GM06990 (cell line): ENCODE measurements at places on chromosomes 4 and X.

DNA sequence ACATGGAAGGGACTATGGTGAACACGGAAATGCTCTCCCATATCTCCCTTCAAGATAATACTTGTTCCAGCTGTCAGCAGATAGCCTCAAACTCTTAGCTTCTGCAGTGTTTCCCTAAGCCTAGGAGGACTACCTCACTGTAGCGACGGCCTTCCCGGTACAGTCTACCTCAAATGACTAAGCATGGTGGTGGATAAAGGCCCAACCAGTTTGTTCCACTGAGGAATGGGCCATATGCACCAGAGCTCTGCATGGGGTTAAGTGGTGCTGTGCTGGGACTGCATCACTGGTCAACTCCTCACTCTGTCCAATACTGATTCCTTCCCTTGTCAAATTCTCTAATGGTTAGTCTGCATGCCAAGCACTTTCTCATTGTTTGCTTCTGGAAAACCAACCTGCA is 119.6 kb upstream of the GNPDA2 start:
- DNase-seq = no peak

DNA sequence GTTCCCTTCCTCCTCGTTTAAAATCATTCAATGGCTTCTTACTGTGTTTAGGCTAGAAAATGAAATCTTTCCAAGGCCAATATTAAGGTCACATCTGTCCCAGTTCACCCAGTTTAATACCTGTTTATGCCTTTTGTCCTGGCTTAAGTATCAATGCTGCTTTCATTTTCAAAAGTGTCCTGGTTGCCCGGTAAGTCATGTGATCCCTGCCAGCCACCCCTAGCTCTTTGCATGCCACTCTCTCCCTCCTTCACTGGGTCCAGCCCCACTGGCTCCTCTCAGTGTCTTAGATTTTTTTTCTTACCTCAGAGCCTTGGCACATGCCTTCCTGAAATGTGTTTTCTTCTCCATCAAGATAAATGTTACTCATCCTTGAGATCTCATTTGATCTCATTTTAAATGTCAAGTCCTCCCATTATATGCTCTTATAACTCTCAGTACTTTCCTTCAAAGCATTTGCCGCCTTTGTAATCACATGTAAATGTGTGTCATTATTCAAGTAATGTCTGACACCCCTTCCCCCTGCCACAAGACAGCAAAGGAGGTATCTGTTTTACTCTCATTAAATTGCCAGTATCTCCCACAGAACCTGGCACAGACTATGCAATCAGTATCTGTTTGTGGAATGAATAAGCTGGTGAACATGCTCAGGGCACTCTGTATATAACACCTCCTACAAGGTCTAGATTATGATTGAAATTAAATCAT is 472.5 kb upstream of the RPS6KA3 start:
- DNase-seq = no peak

GRCh38 chrX:11419102-11419501 is 125.9 kb downstream of the AMELX start:
- DNase-seq = no peak

GRCh38 chrX:15016051-15016450 is 142.8 kb downstream of the MOSPD2 start:
- DNase-seq = no peak

GRCh38 chr4:3044870-3045819 is 29.2 kb downstream of the HTT-AS start:
- DNase-seq = peak; percentile 72

GRCh38 chr4:14386196-14386595 is 616.1 kb upstream of the CPEB2 start:
- DNase-seq = no peak

- DNase-seq = no peak
These were observed 13.6 kb downstream of the SLC25A6 start for GRCh38 chrX:1378306-1378759.
